ENCODE measurements at places on chromosomes 7 and 10. TPM values are rescaled to one million over a fixed set of nuclear protein-coding genes. Genes with fewer than 3 reads are reported as not detected.

DNA sequence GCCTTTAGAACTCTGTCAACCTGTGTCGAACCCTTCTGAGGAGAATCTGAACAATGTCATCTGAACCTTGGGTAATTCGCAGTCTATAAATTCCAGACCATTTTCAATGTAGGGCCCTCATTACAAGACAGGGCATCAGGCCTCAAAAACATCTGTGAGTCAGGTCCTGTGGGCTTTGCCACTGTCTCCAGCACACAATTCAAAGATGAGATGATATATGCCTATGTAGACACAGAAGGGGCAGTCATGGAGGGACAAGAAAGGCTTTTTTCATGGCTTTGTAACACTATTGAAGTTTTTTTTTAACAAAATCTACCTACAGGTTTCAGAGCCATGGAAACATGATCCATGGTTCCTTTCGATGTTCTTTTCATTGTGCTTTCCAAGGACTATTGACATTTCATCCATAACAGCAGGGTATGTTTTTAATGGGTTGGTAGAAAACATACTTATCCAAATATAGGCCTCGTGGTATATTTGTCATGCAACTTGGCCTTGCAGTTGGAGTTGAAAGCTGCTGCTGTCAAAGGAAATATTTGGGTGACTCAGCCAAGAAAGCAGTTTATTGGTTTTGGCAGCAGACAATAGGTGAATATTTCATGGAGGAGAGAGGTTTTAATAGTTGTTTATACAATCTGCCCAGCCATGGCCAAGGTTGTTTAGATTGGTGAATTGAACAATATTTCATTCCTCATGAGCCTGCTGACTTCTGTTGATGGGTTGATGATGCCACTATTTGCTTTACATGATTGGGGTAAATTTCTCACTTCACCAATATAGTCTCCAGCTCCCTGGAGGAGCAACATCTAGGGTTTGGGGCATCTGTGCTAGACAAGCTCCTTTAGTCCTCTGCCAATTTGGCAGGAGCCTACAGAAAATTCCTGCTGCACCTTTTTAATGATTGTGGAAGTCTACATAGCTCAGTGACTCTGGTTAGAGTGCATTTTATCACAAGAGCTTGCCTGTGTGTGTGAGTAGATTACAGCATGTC, 158.4 kb upstream of the TMEM72 start:
- DNase-seq, result no peak

DNA sequence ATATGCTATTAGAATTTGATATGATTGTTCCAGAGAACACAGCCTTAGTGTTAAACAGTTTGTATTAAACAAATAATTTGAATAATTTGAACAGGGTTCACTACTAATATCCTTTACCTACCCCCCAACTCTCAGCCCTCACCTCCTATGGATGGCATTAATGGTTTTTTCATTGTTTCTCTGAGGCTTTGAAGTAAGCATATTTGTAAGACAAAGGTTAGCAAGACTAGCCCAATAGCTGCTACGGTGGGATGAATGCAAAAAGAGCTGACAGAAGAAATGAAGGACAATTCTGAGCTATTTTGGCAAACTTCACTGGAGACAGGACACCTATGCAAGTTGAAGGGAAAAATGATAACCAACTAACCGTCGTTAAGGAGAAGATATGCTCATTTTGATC, 61.6 kb downstream of the ARL4A start:
- DNase-seq, result no peak

GRCh38 chr10:7082967-7083366, 327.9 kb downstream of the SFMBT2 start:
- DNase-seq, result no peak

- no peak for DNase-seq
Measured at GRCh38 chr7:37510043-37510634, 61.5 kb upstream of the ELMO1 start.

- no peak for DNase-seq
Measured at GRCh38 chr10:78448994-78449418, 415.3 kb downstream of the RPS24 start.

The OR2A1 gene
- polyA plus RNA-seq, result 0.59 TPM

DNA sequence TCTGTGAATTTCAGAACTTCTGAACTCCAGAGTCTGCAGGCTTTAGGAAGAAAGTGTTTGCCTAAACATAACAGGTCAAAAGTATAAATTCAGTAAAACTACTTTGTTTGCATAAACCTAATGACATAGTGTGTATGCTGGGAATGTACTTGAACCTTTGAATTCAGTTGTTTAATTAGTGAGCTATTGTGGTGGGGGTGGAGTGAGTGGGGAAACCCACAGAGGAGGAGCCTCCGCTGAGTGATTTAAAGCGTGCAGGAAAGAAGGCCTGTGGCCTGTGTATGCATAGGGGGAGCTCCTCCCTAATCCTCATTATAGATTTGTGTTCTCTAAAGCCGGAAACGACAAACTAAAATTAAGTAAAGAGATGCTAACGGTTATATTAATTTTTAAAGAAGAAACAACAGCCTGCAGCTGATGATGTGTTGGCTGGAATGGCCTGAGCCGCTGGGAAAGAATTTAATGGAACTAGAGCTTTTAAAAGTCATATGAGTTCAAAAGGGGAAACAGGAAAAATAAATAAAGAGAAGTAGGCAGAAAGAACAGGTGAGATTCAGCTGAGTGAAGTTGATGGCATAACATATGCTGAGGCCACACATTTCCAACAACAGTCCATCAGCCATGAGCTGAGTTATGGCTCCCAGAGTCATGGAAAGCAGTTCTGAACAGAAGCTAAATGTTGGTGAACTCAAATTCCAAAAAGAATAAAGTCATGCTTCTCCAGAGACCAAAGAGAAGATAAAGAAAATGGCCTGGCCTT, 595.0 kb downstream of the GRM8 start:
- no peak for DNase-seq

DNA sequence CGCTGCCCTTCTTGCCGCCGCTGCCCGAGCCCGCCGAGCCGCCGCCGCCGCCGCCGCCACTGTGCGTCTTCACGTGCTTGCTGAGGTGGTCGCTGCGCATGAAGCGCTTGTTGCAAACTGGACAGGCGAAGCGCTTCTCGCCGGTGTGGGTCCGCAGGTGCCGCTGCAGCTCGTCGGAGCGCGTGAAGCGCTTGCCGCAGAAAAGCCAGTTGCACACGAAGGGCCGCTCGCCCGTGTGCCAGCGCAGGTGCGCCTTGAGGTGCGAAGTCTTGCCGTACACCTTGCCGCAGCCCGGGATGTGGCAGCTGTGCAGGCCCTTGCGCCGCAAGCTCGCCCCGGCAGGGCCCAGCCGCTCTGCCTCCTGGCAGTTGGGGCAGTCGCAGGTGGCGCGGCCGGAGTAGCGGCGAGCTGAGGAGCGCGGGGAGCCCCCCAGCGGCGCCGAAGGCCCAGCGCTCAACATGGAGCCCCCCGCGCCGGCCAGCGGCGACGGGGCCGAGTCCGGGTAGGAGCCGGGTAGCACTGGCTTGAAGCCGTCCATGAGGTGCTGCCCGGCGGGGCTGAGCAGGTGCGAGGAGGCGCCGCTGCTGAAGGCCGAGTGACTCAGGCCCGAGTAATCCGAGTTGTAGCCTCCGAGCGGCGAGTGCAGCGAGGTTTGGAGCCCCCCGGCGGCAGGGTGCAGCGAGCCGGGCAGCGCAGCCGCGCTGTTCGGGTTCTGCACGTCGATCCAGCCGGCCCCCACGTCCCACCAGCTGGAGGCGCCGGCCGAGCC, 2.1 kb downstream of the SP8 start:
- DNase-seq, result no peak

DNA sequence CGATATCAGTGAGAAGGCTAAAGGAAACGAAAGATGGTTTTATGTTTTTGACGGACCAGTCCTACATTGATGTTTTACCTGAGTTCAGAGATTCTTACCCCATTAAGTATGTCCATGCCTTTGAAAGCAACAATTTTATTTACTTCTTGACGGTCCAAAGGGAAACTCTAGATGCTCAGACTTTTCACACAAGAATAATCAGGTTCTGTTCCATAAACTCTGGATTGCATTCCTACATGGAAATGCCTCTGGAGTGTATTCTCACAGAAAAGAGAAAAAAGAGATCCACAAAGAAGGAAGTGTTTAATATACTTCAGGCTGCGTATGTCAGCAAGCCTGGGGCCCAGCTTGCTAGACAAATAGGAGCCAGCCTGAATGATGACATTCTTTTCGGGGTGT, 27.7 kb downstream of the MET start:
- no peak for DNase-seq

The DNAH11 gene
- not detected for polyA plus RNA-seq

The AGAP3 gene
- polyA plus RNA-seq, result 105 TPM

DNA sequence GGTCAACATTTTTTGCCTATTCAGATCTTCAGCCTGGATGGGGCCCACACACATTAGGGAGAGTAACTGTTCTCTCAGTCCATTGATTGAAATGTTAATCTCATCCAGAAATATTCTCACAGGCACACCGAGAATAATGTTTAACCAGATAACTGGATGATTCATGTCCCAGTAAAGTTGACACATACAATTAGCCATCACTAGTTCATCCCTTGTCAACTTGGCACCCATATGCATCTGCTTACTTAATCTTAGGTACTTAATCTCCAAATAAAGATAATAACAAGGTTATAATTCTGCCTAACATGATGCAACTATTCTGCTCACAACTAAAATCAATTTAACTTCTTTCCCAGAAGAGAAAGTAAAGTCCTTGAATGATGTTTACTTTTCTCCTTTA, 502.6 kb downstream of the ADRA2A start:
- DNase-seq, result no peak

The TRPV5 gene
- not detected for polyA plus RNA-seq

The CPED1 gene
- polyA plus RNA-seq, result 35.3 TPM
